ENCODE measurements at places on chromosomes 4 and X. TPM values are rescaled to one million over a fixed set of nuclear protein-coding genes. Genes with fewer than 3 reads are reported as not detected.

GRCh38 chr4:2073808-2074481, 14.8 kb downstream of the NAT8L start:
- no peak for DNase-seq

- no peak for DNase-seq
Measured at GRCh38 chr4:106186201-106186600, 129.8 kb downstream of the TBCK start.

GPR173 gene
- total RNA-seq, result not detected

GRCh38 chrX:149939655-149939904, 1.3 kb upstream of the EOLA2 start:
- DNase-seq, result no peak

- DNase-seq, result no peak
Measured at GRCh38 chrX:63576533-63576932, 208.5 kb downstream of the ARHGEF9 start.

GRCh38 chr4:55475394-55476243, 71.1 kb downstream of the CLOCK start:
- peak; percentile 86 for DNase-seq

P2RY8 gene
- not detected for total RNA-seq

DNA sequence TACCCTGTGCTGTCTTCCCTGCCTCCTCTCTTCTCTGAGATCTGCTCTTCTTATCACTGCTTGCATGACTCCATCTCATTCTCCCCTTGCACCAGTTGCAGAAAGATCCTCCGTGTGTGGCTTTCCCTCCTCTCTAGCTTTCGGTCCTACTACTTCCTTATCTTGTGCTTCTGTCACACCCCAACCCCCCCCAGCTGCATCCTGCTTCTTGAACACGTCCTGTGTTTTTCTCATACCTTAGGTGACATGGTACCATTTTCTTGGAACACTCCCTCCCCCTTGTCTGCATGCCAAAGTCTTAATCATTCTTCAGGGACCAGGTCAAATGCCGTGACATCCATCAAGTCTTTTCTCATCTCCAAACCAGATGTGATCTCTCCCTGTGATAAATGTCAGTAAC, 46.4 kb downstream of the FHL1 start:
- no peak for DNase-seq

DNA sequence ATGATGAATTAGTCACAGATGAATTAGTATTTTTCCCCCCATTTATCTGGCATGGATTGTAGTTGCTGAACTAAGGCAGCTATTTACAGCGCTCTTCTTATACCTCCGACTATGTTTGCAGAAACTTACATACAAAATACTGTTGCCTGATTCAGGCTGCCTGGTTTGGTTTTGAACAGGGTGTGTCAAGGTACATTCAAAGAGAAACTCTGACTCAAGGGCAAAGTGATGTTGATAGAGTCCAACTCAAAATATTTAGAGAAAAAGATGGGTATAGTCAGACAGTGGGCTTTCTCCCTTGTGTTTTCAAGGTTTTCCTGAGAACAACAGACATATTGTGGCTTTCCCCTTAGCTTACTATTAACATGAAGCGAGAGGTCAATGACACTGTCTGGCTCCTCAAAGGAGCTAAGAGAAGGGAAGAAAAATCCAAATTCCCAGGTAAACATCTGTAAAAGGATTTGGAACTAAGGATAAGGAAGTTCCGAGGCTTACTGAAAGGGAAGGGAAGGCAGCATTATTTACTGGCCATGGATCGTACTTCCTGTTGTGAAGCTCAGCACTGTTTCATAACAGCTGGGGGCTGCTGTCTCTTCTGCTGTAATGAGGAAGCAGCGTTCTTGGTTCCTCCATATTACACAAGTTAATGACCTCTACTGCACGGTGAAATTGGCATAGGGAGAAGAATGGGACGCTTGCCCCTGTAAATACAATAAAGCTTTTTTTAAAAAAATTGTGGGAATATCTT, 30.9 kb downstream of the FAM9C start:
- no peak for DNase-seq

DNA sequence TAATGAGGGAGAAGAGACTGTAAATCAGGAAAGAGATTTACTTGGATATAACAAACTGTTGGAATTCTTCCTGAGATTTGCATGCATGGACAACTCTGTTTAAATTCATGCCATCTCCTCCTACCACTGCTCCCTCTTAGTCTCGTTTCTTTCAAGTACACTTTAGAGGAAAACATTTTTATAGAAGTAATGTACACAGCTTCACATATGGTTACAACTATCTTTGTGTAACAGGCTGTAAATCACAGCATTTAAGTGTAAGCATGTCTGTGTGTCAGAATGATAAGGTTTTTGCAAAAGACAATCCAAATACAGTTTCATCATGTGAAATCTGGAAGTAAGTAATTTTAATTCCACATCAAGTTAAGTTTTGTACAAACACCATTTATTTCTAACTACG, 21.5 kb upstream of the ENPEP start:
- DNase-seq, result no peak

PAGE4 gene
- not detected for total RNA-seq

TLR2 gene
- total RNA-seq, result 2.6 TPM
